ENCODE measurements at places on chromosomes 7 and 10.

GRCh38 chr10:6232846-6233724 lies 30.4 kb downstream of the PFKFB3 start:
- DNase-seq = no peak

DNA sequence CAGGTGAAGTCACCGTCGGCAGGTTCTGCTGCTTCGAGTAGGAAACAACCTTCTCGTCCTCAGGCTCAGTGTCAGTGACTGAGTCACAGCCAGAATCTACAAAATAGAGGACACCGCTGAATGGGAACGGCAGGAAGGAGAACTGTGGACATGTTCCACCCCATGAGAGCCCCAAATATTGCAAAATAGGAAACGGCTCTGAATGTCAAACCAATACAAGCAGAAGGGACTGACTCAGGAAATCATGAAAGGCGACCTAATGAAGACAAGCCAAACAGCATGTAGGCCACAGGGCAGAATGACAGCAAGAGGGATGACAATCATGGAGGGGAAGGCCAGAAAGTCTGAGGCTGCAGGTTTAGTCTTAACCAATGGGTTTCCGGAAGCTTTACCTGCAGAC lies 63.5 kb downstream of the PIK3AP1 start:
- peak; percentile 90 for DNase-seq

DNA sequence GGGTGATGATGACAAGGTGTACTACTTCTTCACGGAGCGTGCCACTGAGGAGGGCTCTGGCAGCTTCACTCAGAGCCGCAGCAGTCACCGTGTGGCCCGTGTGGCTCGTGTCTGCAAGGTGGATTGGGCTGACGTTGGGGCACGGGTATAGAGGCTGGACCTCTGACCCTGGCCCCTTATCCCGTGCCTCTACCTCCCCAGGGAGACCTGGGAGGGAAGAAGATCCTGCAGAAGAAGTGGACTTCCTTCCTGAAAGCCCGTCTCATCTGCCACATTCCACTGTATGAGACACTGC lies 8.4 kb downstream of the MRPL43 start:
- DNase-seq = no peak

DNA sequence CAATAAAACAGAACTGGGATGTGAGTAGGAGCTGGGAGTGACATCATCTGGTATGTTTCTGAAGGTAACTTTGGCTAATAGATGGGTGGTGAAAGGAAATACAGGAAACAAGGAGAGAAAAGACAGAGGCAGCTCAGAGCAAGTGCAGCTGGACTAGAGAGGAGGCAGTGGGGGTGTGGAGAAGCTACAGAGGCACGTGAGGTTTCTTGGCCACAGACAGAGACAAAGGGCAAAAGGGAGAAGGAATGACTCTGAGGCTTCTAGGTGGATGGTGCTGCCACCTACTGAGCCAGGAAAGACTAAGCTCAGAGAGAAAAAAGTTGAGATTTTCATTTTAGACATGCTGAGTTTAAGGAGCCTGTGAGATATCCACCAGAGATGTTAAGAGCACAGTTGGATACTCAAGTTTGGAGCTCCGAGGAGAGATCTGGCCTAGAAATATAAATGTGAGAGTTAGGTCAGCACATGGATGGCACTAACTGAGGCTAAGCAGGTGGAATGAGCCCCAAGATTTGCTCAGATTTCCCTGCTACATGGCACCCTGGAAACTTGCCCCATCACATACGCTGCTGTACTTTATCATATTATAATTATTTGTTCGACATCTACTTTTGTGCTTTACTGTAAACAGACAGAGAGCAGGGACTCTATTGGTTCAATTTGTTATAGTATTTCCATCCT lies 293.0 kb upstream of the IMMP2L start:
- peak; percentile 31 for DNase-seq

DNA sequence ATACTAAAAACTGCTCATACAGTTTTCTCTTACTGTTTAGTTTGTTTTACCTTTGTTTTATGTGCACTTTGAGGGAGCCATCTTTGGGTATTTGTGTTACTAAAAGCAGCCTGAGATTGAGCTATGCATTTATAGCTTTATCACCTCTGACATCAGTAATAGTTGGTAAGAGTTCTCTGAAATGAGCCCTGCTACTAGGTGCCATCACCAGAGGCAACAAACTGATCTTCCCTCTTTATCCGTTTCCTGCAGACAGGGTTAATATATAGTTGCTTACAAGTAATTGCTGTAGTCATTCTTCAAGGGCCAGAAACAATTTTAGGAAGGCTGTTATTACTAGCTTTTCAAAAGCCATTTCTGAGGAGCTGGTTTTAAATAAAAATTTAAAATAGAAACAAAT lies 49.1 kb downstream of the KIF20B start:
- DNase-seq = no peak

DNA sequence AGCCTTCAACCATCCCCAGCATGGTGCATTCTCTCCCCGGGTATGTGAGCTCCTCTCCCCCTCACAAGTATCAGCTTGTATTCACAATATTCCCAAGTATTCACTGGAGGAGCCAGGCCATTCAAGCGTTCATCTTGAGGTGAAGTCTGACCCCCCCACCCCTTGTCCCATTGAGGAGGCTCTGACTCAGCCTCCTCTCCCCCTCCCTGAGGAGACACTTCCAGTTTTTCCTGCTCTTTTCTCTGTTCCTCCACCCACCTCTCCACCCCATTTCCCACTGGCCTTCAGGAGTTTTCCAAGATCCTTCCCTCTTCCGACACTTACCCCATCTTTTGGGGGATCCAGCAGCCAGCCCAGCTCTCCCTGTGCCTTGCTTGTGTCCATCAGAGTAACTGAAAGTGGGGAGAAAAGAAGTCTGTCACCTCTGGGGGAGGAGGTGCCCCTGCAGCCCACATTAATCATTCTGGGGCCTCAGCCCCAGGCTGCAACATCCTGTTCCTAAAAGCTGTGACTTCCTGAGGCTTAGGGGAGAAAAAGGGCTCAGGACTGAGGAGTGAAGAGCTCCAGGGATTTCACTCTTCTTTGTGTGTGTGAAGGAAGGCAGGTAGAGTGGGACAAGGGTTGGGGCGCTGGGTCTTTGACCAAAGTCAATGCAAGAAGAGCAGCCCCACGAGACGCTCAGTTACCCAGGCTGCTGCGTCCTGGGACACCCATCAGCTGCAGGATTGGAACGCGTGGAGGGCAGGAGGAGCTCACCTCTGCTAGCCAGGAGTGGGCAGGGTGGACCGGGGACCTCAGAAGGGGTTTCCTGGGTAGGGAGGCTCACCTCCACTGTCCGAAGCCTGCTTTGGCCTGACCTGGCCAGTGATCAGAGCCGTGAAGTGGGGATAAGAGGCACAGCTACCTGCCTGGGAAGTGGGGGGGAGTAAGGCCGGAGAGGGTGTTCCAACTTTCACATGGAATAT lies 1.1 kb downstream of the EPHA1 start:
- DNase-seq = peak; percentile 62

DNA sequence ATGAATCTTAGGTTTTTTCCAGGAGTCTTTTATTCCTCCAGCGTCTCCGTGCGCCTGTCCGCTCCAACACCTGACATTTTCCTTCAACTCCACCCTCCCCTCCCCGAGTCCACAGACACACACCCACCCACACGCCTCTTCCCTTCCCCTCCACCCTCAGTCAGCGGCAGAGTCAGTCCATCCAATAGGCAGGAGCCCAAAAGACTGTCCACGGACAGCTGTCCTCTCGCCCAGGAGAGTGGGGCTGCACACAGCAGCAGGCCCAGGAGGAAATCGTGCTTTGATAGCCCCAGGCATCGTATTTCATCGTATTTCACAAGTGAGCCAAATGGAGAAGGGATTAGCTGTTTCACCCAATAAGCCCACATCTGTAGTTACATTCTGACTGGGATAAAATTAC lies 285.1 kb downstream of the ZEB1 start:
- DNase-seq = peak; percentile 87

DNA sequence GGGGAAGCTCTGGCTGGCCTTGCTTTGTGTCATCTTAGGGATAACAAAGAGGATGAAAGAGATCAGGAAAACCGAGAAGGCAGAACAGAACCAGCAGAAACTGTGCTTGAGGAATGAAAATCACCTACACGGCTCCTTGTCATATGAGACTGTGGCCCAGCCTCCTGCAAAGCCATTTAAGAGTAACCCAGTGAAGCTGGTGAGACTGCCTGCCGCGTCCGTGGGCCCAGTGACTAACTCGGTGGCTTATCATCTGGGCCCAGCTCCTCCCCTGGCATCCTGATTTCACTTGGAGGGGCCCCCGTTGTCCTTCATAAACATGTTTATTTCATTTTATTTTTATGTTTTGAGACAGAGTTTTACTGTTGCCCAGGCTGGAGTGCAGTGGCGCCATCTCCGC lies 30.7 kb downstream of the HTRA1 start:
- no peak for DNase-seq

DNA sequence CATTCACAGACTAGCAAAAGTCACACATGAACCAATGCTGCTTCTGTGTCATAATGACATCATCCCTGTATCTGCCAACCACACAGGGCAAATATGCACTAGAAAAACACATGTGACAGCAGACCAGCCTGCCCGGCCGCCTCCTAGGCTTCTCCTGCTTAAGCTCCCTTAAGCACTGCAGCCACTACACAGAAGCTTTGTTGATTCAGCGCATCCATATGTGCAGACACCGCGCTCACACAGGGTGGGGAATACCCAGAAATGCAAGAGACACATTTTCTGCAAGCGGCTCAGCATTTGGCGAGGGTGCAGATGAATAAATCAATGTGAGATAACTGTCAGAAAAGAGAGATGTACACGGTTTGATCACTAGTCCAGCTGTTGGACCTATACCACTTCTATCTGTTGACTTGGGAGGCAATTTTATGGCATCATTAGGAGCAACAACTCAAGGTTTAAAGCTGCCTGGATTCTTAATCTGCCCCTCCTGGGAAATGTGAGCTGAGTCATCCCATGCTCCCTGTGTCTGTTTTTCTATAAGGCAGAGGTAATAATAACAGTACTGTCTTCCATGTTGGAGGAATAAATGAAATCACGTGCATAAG lies 33.4 kb downstream of the CPXM2 start:
- DNase-seq = no peak

GRCh38 chr10:44650691-44651661 lies 260.2 kb upstream of the TMEM72 start:
- peak; percentile 28 for DNase-seq

- no peak for DNase-seq
These were observed 167.7 kb upstream of the TCF7L2 start for GRCh38 chr10:112782200-112782907.

- DNase-seq = peak; percentile 14
These were observed 337.5 kb upstream of the KCND2 start for GRCh38 chr7:119935418-119936025.

DNA sequence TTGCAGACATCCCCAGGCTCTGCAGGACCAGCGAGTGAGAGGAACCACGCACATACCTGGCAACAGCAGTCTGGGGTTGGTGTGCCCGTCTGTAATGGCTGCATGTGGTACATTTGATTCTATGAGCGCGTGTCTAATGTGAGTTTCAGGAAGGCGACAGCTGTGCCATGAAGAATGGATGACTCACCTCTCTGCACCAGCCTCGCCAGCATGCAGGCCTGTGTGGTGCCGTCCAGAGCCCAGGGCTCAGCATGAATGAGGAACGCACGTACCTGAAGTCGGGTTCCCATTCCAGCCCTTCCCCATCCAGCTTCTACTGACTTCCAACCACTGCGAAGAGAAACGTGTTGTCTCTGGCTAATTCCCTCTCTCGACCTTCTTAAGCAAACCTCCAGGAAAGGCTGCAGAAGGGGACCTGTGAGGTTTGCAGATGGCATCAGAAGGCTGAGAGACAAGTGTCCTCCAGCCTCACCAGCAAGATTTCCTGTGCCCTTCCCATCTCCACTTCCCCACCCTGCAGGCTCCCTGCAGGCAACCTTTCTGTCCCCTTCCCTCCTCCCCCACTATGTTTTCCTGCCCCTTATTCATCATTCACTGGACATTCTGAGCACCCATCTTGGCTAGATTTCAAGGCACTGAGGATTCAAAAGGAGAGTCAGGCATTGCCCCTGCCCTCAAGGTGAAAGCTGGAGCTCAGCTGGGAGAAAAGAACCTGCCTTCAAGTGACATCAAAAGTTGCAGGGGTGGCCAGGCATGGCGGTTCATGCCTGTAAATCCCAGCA lies 54.3 kb downstream of the ASB13 start:
- DNase-seq = no peak

DNA sequence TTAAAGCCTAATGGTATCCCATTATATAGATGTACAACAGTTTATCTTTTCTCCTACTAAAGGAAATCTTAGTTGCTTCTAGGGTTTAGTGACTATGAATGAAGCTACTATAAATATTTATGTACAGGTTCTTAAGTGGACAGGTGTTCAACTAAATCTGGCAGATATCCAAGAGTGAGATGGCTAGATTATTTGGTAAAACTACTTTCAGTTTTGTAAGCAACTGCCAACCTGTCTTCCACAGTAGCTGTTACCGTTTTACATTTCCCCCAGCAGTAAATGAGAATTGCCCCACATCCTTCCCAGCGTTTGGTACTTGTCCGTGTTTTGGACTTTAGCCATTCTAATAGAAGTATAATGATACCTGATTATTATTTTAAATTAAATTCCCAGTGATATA lies 144.9 kb upstream of the MAGI2 start:
- DNase-seq = no peak

DNA sequence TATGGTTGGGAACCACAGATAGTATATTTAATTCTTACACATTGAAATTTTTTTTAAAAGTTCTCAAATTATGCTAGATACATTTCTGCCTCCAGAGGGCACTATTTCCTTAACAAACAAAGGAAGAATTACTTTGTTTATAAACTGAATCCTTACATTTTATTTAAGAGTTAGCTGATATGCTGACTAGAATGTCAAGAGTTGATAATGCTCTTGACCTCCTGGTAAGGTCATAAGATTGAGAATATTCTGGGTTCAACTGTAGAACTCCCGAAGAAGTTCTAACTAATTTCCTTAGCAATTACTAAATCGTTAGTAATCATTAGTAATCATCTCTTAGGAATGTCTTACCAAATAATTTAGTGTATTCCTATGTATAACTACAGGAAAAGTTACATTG lies 95.3 kb upstream of the CYP26C1 start:
- peak; percentile 10 for DNase-seq

GRCh38 chr10:112952282-112953173 lies 2.5 kb downstream of the TCF7L2 start:
- DNase-seq = no peak

GRCh38 chr10:89278034-89278535 lies 23.8 kb upstream of the IFIT2 start:
- no peak for DNase-seq

- no peak for DNase-seq
These were observed 2.5 kb downstream of the ZEB1 start for GRCh38 chr10:31321396-31321941.

GRCh38 chr7:31437250-31437865 lies 76.5 kb upstream of the ITPRID1 start:
- no peak for DNase-seq

DNA sequence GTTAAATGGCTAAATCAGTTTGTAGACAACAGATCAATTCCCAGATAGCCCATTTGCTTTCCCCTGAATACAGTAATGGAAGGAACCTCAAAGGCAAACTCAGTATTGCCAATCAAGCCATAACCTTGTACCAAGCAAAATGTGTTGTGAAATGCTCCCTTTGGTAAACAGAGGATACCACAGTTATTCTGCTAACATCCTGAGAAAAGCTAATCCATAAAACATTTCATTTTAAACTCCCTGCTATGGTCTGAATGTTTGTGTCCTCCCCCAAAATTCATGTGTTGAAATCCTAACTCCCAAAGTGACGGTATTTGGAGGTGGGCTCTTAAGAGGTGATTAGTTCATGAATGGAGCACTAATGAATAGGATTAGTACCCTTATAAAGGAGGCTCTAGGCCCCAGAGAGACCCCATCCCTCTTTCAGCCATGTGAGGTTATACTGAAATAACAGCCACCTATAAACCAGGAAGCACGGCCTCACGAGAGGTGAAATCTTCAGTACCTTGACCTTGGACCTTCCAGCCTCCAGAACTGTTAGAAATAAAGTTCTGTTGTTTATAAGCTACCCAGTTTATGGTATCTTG lies 89.3 kb upstream of the RNF148 start:
- no peak for DNase-seq

All from MV-4-11 (cell line).